ENCODE measurements at places on chromosomes 6 and 20.

- no peak for DNase-seq
Measured at GRCh38 chr6:3627956-3628835, 123.3 kb downstream of the PXDC1 start.

DNA sequence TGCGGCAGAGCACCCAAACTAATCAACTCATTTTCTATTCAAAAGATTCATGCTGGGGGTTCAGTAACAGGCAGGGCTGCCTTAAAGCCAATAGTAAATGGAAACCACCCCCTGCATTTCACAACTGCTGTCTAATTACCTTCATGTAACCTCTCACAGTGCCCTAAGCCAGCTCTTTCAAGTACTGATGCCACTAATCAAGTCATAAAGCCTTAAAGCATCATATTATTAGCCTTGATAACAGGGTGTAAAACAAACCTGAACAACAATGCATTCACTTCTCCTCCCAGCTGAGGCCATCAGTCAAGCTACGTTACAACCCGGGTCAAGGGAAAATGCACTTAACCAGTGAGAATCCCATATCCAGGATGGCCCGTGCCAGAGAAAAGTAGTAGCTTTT, 33.0 kb downstream of the TRERF1 start:
- no peak for DNase-seq

DNA sequence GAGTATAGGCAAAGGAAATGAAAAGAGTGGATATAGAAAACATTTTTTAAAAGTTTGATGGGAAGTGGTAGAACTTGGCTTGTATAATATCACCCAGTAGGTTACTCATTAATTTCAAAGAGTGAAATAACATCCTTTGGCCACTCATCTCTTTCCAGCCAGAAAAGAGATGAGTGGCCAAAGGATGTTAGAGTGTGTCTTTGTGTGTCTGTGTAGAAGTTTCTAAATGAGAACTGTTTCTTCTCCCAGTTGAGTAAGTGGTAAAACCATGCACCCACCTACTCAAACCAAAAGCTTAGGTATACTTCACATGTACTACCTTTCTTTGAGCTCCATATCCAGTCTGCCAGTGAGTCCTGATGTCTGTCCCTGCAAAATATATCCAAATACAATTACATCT, 47.7 kb upstream of the TMEM244 start:
- no peak for DNase-seq

GRCh38 chr6:49698478-49698877, 14.9 kb downstream of the CRISP2 start:
- no peak for DNase-seq

GRCh38 chr20:57667388-57667787, 42.4 kb downstream of the PMEPA1 start:
- no peak for DNase-seq

GRCh38 chr6:84618046-84618752, 146.2 kb downstream of the TBX18 start:
- DNase-seq, result no peak

DNA sequence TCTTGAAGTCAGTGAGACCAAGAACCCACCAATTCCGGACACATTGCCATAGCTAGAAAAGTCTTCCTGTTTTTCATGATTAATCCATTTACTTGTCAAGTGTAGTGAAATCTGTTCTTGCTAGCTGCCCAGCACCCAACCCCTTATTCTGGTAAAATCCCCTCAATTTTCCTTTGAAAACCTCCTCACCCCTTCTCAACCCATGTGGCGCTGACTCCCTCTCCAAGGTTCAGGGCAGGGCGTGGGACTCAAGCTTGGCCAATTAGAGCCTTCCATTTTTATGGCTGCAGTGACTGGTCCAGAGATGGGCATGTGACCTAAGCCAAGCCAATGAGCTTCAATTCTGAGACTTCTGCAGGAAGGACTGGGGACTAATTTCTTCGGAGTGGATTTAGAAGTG, 9.8 kb upstream of the ZBP1 start:
- DNase-seq, result no peak

Data from GM13977 (cell line).